Caki2 (cell line): ENCODE measurements at places on chromosomes 3 and 15.

DNA sequence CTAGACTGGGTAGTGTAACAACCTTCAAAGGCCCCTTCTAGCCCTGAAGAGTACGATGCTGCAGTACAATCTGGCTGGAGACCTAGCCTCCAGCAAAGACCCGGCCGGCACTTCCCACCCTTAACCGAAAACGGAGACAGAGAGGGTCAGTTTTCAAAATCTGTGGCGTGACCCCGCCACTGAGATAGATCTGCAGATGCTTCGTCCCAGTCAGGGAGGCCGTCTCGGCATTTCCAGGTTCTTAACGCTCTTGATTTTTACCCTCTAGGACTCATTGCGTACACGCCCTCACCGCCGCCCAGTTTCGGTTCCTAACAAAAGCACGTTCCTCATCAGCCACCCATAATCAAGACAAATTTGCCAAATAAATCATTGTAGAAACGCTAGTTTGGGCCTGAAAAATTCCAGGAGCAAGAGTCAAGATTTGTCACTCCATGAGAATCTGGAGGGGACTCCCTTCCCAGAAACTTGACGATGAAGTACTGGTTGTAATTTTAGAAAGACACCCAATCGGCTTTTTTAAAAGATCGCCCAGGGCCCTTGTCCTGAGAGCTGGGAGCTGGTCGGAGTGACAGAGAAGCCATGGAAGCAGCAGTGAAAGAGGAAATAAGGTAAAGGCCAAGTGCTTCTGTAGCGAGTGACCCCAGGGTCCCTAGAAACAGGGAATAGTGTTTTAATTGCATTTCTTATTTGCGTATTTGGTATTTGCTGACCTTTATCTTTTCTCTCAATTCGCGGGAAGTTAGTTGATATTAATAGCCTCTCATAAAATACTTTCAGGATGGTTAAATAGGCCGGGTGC is 868 bp upstream of the TMEM87A start:
- peak; percentile 53 for DNase-seq

DNA sequence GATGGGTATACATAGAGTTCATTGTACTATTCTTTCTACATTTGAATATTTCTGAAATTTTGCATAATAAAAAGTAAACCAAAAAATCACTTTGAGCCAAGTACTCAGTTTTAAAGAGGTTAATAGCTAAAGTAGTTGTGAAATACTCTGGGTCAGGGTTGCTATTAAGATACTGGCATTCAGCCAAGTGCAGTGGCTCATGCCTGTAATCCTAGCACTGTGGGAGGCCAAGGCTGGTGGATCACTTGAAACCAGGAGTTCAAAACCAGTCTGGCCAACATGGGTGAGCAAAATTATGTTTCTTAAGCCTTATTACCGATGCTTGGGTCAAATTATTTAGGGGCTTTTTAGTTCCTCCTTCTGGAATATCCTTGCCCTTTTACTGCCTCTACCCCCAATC is 122.0 kb upstream of the MELTF start:
- DNase-seq: no peak

- DNase-seq: peak; percentile 21
Observed at GRCh38 chr15:53716909-53717876, 42.3 kb downstream of the WDR72 start.

DNA sequence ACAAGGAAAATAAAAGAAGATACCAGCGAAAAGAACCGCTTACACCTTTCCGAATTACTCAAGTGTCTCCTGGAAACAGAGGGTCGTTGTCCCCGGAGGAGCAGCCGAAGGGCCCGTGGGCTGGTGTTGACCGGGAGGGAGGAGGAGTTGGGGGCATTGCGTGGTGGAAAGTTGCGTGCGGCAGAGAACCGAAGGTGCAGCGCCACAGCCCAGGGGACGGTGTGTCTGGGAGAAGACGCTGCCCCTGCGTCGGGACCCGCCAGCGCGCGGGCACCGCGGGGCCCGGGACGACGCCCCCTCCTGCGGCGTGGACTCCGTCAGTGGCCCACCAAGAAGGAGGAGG is 325 bp downstream of the ALCAM start:
- DNase-seq: no peak

DNA sequence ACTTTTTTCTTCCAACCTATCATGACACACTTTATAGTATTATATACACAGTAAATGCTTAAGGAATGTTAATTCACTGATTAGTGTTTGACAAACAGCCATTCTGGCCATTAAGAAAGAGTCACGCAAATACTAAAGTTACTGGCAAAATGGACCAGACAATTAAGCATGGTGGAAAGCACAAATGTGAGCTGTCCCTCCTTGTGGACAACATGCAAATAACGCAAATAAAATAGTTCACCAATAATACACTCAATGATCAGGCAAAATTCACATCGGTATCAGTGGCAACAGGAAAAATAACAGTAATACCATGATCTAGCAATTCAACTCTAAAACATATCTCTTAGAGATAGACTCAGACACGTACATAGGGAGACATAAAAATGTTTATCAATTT is 71.7 kb downstream of the NEDD4 start:
- no peak for DNase-seq

DNA sequence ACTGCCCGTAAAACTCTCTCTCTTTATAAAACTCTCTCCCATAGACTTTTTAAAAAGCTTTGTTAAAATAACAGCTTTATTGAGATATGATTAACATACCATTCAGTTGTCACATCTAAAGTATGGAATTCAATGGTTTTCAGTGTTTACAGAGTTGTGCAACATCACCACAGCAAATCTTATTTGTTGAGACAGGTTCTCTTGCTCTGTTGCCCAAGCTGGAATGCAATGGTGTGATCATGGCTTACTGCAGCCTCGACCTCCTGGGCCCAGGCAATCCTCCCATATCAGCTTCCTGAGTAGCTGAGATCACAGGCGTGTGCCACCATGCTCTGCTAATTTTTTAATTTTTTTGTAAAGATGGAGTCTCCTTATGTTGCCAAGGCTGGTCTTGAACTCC is 35.9 kb upstream of the TRAK1 start:
- DNase-seq: no peak

- no peak for DNase-seq
Observed at GRCh38 chr15:26453914-26454313, 319.0 kb downstream of the GABRB3 start.

GRCh38 chr3:107676469-107677309 is 153.9 kb downstream of the BBX start:
- peak; percentile 16 for DNase-seq

- DNase-seq: no peak
Observed at GRCh38 chr3:142225885-142226215, 465 bp upstream of the GK5 start.

DNA sequence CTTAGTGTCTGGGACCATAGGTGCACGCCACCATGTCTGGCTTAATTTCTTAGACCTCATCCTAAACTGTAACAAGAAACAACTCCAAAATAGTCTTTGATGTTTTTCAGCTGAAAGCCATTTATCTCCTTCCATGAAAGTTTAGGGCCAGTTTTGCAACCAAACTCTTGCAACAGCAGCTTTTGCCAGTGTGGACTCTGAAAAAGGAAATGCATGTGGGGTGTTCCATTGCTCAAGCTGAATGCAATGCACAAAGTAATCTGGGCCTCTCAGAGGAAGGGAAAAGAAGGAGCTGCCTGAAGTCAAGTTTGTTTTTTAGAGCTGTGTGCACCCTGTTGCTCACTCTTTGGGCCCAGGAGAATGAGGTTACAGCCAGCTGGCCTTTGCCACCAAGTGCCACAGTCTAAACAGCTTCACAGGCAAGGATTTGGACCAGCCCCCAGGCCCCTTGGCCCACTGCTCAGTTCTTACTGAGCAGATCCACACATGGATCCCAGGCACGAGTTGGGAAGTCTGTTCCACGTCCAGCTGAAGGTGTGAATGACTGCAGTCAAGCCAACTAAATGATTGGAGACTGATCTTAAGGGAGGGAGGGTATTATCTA is 212.3 kb upstream of the LRRFIP2 start:
- DNase-seq: no peak

GRCh38 chr3:3683261-3683660 is 116.0 kb upstream of the LRRN1 start:
- no peak for DNase-seq
